ENCODE measurements at places on chromosomes 12 and 14.

- DNase-seq = no peak
Measured at GRCh38 chr14:90813442-90813841, 2.8 kb downstream of the TTC7B start.

DNA sequence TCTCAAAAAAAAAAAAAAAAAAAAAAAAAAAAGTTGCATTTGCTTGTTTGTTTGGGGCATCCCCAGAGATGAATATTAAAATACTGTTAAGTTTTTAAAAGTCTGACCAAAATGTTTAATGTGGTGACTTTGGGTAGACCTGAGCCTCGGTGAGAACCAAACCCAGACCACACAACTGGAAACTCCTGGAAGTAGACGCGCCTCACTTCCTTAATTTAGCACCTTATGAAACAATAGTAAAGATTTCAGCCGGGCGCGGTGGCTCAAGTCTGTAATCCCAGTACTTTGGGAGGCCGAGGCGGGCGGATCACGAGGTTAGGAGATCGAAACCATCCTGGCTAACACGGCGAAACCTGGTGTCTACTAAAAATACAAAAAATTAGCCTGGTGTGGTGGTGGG, 9.3 kb downstream of the NFKBIA start:
- DNase-seq = no peak

- no peak for DNase-seq
Measured at GRCh38 chr12:1924996-1925683, 6.7 kb upstream of the CACNA2D4 start.

DNA sequence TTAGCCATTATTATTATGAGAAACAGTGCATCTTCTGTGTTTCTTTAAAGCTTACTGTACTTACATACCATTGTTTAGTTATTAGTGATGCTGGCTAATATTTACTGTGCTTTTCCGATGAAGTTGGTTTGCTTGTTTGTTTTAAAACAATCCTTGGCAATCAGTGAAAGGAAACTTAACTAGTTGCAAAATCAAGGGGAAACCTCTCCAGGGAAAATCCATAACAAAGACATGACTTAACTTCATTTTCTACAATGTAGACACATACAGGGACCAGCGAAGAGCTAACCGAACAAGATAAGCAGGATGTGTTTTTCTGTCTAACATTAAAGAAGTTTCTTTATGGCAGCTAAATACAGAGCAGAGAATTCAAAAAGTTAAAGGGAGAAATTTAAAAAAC, 102.5 kb upstream of the PARP11 start:
- DNase-seq = no peak

GRCh38 chr14:42112108-42112507, 505.4 kb downstream of the LRFN5 start:
- DNase-seq = peak; percentile 20

DNA sequence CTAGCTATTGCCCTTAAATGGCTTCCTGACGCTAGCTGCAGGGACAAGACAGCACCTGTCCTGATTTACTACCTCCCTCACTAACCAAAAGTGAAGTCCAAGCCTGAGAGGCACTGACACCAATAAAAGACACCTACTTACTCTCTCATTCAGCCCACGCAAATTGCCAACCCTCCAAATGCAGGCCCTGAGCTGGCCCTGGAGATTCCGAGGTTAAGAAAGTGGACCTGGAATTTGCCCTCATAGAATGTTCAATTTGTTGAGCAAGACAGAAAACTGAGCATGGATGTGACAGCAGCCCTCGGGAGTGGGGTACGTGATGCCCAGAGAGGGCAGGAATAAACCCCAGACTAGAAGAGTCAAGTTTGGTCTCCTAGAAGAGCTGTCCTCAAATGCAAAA, 16.4 kb downstream of the SERPINA3 start:
- no peak for DNase-seq

DNA sequence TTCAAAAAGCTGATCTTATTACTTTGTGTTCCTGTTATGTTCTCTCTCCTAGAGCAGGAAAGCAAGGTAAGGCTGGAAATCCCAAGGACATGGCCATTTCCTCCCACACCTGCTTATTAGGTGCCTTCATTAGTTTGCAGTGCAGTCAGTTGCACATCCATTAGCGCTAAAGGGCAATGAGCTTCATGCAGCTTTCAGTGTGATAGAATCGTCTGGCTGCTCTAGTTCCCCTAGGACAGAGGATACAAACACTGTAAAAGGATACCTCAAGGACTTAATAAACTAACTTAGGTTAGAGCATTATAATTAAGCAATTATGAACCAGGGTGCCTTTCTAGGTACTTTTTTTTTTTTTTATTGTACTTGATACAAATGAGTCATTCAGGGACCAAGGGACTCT, 21.1 kb downstream of the TMEM117 start:
- DNase-seq = no peak

DNA sequence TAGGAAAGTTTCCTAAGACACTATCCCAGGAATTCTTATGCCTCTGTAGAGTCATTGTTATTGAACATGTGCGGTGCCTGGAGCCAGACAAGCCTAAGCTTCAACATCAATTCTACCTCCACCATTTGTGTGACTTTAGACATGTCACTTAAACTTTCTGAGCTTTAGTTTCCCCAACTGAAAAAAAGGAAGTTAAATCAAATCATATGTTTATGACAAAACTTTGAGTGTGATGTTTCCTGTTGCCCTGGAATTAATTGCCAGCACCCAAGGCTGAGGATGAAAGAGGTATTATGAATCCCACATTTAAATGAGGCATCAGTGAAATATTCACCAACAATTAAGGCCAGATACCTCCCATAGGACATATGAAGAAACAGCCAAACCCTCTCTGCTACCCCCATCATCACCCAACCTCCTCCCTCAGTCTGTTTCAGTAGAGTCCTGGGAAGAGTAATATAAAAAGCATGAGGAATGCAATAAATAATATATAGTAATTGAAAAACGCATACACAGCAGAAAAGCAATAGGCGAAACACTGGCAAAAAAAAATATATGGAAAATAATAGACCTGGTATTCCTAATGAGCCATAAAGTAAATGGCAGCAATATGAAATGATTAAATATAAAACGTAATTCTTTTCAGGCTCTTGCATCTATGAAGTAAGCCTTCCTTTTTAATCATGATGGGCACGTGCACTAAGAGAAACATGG, 182.0 kb upstream of the DCN start:
- no peak for DNase-seq

DNA sequence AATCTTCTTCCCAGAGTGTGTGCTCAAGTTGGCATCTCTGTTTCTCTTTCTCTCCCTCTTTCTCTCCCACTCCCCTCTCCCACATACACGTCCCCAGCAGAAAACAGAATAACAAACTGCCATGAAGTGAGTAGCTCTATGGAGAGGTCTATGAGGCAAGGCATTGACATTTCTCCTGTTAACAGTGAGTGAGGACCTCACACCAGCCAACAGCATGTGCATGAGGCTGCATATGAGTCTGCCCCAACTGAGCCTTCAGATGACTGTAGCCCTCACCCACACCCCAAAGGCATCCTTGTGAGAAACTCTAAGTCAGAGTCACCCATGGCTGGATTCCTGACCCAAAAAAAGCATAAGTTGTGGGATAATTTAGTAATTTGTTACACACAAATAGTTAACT, 50.4 kb downstream of the MAGOHB start:
- DNase-seq = no peak

GRCh38 chr12:57031138-57031725, 14.9 kb upstream of the TAC3 start:
- DNase-seq = peak; percentile 69

- no peak for DNase-seq
Measured at GRCh38 chr14:70919774-70920173, 12.5 kb downstream of the PCNX1 start.

GRCh38 chr14:33686856-33687255, 264.0 kb downstream of the EGLN3 start:
- no peak for DNase-seq

- DNase-seq = peak; percentile 81
Measured at GRCh38 chr14:102594514-102595175, 2.2 kb downstream of the RCOR1 start.

DNA sequence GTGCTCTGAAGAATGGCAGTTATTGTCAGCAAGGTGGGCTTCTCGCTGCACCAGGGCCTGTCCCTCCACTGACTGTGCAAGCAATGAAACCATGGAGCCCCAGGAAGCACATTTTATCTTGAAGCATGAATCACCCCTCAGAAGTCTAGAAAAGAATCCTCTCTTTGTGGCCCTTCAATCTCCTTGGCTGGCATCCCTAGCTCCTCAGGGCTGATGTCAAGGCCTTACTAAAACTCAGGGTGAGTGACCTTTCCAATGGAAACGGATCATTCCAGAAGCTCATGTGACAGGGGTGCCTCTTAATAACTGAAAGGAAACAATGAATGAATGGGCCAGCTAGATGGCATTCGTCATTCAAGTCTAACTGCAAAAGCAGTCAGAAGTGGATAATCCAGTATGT, 22.3 kb upstream of the PLEKHH1 start:
- DNase-seq = no peak

GRCh38 chr12:54749191-54749818, 101.1 kb upstream of the DCD start:
- peak; percentile 55 for DNase-seq

DNA sequence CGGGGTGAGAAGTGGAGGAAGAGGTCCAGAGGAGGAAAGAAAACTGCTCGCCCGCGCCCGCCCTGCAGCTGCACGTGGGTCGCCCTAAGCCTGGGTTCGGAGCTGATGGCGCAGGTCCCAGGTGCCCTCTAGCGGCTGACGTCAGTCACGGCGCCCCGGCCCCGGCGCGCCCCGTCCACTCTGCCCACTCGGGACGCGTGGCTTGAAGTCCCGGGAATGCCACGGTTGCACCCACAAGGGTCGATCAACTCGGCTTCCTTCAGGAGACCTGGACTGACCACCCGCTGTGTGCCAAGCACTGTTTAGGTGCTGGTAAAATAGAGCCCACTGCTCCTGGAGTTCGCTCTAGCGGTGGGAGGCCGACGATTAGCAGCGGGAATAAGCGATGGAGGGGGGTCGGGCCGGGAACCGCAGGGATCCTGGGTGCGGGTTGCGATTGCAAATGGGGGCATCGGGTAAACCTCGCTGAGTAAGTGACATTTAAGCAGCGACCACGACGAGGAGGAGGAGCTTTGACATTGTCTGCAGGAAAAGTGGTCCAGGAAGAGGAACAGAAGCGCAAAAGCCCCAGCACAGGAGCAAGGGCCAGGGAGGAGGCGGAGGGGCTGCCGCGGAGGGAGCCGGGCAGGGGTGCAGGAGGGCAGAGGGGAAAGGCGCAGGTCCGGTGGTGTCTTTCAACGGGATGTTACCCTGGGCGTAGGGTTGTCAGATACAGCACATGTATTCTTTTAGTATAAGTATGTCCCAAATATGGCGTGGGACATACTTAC, 5.1 kb upstream of the ZNF839 start:
- DNase-seq = peak; percentile 84

- no peak for DNase-seq
Measured at GRCh38 chr12:122079532-122080081, 1.1 kb downstream of the MLXIP start.

DNA sequence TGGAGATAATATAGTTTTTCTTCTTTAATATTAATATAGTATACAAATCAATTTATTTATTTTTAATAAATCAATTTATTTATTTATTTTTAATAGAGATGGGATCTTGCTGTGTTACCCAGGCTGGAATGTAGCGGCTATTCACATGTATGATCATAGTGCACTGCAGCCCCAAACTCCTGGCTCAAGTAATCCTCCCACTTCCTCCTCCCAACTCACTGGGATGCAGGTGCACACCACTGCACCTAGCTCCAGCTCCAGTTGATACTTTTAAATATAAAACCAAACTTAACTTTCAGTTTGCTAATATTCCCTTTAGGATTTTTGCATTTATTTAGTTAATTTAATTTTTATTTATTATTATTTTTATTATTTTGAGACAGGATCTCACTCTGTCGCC, 8.6 kb downstream of the GOLGA5 start:
- no peak for DNase-seq

DNA sequence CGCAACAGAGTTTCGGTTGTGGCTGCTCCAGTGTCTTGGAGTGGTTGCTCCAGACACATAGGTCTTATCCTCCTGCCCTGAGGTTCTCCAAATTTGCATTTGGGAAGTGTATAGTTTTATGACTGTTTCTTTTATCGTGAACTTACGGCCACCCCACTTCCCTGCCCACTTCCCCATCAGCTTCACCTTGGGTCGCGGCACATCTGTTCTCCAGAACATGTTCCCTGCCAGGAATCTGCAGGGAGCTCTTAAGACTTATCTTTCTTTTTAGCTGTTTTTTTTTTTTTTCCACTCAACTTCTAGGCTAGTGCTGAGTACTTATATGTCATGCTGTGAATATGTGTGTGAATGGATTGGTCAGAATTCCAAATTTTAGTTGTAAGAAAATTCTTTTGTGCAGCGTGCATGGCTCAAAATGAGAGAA, 75.4 kb downstream of the ETV6 start:
- no peak for DNase-seq

DNA sequence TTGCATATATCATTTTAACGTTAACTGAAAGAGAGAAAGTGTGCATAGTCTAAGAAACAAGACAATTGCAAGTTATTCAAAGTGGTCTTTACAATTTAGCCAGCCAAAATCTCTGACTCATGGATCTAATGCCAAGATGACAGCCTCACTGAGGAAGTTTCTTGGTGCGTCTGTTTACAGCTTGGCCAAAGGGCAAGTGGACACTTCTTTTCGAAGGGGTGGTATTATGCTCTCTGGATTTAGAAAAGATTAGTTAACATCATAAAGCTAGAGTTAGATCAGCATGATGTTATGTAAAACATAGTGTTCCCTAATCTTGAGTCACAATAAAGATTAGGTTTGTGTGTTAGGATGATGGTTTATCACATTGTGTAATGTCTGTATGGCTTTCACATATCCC, 51.5 kb upstream of the SLC2A13 start:
- DNase-seq = no peak

DNA sequence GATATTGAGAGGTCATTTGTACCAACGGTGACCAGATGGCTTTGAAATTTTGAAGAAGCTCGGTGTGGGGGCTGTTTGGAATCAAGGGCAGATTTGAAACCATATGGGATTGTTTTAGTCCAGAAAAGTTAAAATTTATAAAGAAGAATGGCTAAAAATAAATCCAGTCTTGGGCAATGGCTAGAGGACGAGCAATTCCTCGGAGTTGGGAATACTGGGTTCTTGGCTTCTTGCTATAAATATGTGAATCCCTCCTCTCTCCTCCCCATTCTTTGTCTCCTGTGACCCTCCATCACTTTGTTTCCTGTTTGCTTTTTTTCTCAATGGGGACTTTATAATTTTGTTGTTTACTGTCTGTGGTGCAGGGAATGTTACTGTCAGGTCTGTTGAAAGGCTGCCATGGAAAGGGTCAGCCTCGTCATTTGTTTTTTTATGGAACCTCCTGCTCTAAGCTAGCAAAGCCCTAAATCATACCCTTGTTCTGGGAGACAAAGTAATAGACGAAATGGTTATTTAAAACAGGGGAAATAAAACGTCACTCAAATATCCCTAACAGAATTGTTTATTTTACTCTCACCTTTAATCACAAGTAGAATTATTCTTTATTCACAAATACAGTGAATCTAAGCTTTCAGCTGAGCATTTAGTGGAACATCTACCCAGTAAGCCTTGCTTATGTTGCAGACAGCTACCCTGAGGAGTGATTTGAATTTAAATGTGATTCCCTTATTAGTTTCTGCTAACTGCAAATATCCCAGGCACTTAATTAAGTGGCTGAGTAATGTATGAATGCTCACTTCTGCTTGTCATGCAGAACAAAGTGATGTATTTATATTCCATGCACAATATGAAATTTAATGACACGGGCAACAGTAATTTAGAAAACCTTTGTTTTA, 273.1 kb upstream of the NOVA1 start:
- no peak for DNase-seq
